ENCODE measurements at places on chromosomes 7 and 10.

GRCh38 chr10:127978481-127978880 lies 71.6 kb downstream of the PTPRE start:
- no peak for DNase-seq

DNA sequence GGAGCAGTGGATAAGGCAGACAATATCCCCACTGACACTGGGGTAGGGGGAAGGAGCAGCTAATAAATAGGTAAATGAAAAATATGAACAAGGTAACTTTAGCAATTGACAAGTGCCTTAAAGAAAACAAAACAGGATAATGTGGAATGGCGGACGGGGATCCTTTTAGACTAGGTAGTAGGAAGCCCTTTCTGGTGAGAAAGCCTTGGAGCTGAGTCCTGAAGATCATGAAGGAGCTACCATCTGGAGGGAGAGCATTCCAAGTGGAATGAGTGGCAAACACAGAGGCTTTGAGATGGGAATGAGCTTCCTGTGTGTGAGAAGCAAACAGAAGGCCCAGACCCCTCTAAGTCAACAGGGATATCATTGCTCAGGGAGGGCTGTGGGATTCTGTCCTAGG lies 16.0 kb upstream of the ATXN7L1 start:
- no peak for DNase-seq

GRCh38 chr7:147069771-147070170 lies 953.2 kb downstream of the CNTNAP2 start:
- DNase-seq: no peak

DNA sequence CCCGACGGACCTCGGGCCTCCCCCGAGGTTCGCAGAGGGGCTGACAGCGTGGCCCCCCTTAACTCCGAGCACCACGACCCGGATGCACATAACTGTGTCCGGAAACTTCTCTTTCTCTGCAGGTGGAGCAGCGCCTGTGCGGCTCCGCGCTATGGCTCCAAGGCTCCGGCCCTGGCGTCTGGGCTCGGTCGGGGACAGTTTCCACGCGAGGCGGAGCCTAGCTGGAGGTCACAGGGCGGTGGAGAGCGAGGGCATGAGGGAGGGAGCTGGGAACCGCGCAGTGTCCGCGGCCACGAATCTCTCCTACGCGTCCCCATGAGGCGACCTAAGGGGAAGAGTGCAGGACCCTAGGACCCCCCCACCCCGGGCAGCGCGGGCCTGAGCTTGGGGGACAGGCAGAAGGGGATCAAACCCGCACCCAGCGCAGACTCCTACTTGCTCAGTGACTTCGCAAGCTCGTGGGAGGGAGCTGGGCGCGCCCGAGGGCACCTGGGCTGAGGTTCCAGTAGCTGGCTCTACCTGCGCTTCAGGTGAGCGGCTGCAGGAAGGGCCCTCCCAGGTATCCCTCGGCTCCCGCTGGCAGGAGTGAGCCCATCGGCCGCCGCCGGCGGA lies 8.6 kb upstream of the MNX1 start:
- DNase-seq: no peak

DNA sequence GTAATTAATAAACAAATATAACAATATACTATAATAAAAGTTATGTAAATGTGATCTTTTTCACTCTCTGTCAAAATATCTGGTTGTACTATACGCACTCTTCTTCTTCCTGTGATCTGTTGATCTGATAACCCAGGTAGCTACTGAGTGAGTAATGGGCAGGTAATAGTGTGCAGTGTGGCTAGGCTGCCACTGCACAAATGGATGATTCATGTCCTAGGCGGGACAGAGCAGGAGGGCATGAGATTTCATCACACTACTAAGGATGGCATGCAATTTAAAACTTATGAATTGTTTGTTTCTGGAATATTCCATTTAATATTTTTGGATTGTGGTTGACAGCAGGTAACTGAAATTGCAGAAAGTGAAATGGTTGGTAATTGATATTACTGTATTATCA lies 44.5 kb downstream of the TAS2R16 start:
- no peak for DNase-seq

- peak; percentile 59 for DNase-seq
Observed at GRCh38 chr7:43954524-43955228, 28.4 kb downstream of the UBE2D4 start.

GRCh38 chr10:28220811-28221210 lies 82.1 kb downstream of the MPP7 start:
- DNase-seq: no peak

DNA sequence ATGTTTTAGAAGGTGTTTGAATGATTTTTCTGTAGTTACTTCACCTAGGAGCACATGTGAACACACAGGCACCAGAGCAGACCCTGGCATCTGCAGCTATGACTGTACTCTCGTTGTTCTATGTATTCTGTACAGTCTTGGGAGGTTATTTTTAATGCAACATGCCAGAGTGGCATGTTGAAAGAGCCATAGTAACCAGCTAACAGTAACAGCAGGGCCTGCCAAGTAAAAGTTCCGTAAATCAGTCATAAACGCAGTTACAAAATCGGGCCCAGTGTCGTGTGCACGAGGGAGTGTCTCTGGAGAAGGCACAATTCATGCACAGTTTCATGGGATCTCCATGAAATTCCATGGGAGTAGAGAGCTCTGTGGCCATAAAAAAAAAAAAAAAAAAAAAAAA lies 108.3 kb upstream of the CDK6 start:
- no peak for DNase-seq

- no peak for DNase-seq
Observed at GRCh38 chr7:105650382-105650970, 69.2 kb upstream of the EFCAB10 start.

DNA sequence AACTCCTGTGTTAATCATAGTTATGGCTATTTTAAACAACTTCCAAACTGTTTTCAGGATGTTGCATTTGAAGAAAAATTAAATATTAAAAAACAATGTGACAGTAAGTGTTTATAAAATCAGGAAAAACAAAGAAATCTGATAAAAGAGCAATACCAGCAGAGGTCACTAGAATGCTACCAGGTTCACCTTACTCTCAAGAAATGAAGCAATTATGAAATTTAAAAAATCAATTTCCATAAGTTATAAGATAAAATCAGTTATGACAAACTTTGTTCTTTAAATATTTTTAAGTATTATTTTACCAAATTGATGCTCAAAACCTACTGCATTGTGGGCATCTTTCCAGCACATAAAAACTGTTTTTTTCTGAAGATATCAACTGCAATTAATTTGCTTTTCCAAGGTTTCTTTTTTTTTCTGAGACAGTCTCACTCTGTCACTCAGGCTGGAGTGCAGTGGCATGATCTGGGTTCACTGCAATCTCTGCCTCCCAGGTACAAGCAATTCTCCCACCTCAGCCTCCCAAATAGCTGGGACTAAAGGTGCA lies 50.7 kb upstream of the RHEB start:
- no peak for DNase-seq

GRCh38 chr10:42754155-42755027 lies 28.2 kb upstream of the BMS1 start:
- DNase-seq: no peak

All from cerebellar nuclear complex (tissue), 1 donor.